NCI-H1436 (cell line): ENCODE measurements at places on chromosomes 4 and X.

DNA sequence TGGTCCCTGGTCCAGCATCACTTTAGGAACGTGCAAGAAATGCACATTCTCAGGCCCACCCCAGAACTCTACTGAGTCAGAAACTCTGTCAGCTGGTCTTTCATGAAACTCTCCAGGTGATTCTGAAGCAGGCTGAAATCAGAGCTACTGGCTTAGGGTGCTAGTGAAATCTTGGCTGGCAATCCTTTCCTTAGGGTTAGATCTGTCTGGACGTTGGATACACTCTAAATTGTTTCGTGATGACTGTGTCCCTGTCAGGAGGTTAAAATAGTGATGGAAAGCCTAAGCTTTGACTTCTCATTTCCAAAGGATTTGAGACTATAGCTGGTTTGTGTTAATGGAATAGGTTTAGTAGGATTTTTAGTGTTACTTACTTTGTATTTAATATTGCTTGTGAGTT, 99.1 kb downstream of the ARHGAP10 start:
- DNase-seq = no peak

GRCh38 chr4:19650903-19651864, 600.5 kb upstream of the SLIT2 start:
- DNase-seq = no peak

DNA sequence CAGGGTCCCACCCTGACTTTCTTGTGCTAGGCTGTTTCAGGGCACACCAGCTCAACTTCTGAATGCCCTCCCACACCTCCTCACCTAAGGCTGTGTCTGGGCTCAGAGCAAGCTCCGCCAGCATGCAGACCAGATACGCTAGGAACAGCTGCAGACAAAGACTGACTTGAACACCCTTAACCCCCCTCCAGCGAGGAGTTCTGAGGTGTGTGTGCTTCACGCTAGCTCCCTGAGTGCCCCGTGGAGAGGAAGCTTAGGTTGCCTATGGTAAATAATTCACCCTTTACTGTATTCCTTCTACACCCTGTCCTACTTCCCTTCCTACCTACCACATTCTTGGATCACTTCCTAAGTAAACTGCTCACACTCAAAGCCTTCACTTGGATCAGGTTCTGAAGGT, 115.0 kb downstream of the VCX3B start:
- DNase-seq = no peak

DNA sequence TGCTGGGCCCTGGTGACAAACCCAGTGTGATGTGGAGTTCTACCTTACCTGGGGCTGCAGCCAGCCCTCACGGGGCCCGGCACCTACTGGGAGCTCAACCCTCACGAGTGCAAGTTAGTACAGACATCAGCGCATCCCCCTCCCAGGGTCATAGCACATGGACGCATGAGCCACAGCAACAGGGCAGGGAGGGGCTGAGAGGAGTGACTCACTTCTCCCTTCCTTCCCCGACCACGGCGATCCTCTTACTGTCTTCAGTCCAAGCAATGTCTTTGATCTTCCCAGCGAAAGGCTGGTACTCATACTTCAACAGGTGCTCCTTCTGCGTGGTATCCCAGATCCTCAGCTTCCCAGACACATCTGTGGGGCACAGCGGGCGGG, 17.8 kb downstream of the WDR1 start:
- no peak for DNase-seq

- DNase-seq = no peak
These were observed 51.7 kb upstream of the PDLIM3 start for GRCh38 chr4:185587030-185587426.

DNA sequence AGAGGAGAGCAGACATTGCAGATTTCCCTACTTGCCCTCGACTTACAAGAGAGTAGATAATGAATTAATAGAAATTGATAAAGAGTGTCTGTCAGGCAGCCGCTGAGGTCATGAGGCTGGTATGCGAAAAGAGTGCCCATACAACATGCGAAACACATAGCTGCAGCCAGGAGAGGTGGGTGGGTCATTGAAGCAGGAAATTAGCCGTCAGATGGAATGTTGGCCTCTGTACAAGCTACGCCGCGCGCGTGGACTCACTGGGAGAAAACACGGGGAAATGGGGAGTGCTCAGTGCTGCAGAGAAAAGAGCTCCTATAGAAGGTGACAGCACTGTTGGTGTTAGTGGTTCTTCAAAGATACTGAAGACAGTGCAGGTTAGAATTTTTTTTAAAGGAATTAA, 125.1 kb downstream of the RAPGEF2 start:
- DNase-seq = no peak

GRCh38 chr4:44761306-44761705, 35.0 kb upstream of the GNPDA2 start:
- no peak for DNase-seq

- no peak for DNase-seq
These were observed 8.4 kb downstream of the NIPAL1 start for GRCh38 chr4:48025005-48025404.

DNA sequence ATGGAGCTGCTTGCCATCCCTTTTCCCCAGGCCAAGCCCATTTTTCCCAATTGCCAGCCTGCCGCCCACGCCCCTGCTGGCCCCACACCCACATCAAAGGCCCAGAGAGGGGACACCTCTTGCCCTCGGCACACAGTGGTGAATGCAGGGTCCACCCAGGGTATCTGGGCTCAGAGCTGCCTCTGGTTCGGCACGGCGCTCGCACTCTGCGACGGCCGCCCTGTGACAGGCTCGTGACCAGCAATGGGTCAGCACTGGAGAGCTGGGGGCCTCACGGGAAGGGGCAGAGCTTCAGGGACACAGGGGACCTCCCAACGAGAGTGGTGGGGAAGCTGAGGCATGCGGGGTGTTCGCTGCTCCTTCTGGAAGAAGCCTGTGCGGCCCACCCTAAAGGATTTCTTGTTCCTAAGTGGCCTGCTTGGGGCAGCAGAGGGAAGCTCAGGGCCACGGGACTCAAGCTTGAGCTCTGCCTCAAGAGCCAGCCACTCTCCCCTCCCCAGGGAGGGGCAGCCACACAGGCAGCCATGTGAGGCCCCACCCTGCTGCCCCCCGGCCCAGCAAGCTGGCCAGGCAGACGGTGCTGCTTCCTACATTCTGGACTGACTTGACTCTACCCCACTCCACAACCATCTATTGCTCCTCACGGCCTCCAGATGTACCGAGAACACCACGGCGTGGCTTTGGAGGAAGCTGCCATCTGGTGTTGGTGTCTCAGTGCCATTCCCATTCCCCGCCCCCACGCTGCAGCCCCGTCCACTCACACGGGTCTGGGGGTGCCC, 73.7 kb downstream of the ABLIM2 start:
- no peak for DNase-seq

DNA sequence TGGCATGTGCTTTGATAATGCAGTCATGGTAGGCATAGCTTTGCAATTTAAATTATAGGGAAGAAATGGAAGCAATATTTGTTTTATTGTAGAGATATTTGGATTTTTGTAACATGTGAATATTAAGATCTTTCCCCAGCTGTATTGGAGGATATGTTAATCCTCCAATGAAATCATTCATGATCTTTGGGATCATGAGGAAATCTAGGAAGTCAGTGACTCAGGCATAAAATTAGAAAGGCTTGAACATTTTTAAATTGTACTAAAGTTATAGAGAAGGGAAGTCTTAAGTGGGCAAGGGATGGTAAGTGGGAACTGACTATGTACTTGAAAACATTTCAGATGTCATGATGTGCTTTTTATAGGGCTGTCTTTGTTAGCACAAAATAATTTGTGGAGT, 46.8 kb downstream of the FIP1L1 start:
- no peak for DNase-seq

DNA sequence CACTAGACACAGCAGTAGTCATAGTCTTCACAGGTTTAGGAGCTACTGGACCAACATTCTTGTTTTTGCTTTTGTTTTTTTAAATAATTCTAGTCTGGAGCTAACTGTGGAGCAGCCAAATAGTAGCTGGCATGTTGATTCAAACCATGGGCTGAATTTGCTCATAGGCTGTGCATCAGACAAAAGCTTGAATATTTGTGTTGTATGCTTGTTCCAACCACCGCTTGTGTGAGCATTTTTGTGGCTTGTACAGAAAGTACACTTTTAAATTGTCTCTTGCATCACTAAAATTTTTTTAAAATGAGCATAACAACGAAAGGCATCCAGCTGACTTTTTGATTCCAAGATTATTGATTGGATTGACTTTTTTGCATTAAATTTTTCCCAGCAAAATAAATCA, 39.6 kb downstream of the CCNI start:
- no peak for DNase-seq

- no peak for DNase-seq
These were observed 1.2 kb downstream of the PRMT9 start for GRCh38 chr4:147682755-147683154.

DNA sequence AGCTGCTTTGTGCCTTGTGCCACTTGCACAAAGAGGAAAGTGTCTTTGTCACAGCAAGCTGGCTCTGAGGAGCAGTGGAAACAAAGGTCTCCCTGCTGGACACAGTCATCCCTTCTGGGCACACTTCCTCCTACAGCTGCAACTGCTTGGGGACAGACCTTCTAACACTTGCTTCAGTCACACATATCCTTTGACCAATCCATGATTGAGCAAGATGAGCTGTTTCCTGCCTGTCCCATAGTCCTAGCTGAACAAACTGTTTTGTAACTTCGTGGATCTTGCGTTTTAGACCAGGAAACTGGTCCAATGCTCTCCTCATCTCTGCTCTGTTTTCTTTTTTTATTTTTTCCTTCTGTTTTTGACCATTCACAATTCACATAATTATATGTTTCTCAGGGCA, 98.5 kb downstream of the RRAGB start:
- DNase-seq = no peak
